ENCODE measurements at places on chromosomes 7 and 10.

DNA sequence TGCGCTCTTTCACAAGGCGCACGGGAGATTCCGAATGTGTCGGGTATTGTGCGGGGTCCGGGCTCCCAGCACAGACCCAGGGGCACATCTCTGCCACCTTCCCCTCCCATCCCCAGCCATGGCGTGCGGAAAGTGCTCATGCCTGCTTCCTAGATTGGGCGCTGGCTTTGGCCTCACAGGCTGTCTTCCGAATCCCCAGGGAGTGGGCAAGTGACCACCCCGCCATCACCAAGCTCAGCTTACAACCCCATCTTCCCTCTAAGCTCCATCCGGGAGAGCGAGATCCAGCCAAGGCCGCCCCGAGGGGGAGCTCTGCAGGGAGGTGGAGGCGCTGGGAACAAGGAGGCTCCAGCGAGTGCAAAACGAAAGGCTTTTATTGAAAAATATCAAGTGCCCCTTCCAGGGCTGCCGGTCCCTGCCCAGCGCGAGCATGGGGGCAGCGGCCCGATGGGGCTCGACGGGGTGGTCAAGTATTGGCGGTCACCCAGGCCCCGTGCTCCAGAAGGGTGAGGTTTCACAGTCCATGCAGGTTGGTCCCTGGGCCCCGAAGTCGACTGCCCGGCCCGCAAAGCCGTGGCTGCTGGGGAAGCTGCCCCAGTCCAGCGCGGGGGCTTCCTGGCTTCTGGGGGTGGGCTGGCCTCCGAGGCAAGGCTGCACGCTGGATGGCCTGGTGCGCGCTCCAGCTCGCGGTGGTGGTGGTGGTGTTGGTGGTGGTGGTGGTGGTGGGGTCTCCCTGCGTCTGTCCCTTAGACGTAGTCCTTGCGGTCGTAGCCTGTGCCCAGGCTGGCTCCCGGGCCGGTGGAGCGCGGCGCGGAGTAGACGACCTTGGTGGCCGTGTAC is 1.2 kb downstream of the CLDN3 start:
- DNase-seq: no peak

DNA sequence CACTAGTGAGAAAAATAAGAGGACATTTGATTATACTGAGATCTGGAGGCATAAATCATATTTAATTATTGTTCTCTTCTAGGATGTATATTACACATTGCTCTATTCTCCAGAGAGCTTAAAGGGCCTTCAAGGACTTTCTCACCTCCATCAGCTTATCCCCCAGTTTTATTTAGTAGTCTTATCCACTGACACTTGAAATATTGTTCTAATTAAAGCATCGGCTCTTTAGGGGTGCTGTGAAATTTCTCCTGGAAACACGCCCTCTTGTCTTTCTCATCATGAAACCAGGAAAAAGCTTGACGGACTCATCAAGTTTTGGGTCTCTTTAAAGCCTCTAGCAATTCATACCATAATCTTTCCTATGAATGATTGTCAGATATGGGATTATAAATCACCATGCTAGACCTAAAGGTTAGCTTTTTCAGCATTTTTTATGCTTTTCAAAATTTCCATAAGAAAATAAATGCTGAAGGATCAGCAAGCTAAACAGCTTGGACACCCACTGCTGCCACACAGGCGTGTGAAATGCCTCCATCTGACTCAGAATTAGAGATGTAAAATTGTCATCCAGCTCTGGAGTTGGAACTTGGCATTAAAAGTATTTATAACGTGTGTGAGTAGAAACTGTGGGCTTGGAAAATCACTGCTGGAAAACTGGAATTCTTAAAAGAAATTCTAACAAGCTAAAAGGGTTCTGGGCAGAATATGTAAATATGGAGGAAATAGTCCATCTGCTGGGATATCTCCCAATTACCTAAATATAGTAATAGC is 216.3 kb downstream of the CHRM2 start:
- no peak for DNase-seq

- no peak for DNase-seq
Observed at GRCh38 chr7:124712017-124712416, 53.6 kb downstream of the GPR37 start.

DNA sequence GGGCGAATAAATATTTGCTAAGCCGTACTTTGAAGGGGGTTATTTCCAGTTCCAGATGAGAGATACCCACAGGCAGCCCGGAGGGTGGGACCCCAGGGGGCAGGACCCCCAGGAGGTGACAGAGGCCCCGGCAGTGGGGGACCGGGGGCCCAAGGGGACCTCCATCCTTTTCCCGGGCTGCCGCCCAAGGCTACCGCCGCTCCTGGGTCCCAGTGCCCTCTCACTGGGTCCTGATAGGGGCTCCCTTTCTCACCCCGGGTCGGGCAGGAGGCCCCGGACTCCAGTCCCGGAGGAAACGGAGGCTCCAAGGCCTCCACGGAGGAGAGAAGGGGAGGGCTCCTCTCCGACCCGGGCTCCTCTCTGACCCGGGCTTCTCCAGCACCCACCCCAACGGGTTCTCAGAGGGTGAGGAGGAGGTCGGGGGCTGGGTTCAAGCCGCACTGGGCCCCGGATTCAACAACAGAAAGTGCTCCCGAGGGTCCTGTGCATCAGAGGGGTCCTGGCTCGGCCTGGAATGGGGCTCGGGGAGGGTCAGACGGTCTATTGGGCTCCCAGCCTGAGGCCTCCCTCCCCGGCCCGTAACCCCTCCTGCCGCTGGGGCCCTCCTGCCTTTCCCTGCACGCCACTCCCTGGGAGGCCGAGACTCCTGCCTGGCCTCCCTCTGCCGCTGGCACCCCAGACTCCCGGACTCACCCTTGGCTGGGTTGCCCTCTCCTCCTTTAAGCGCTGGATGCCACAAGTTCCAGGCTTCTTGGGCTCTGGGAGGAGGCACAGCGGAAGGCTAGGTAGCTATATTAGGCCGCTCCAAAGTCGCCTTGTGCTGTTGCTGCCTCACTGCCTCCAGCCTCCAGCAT is 62.5 kb downstream of the ZNF37A start:
- DNase-seq: no peak

- no peak for DNase-seq
Observed at GRCh38 chr10:12559578-12560178, 210.3 kb downstream of the CAMK1D start.

- DNase-seq: no peak
Observed at GRCh38 chr7:30166155-30166840, 31.5 kb downstream of the MTURN start.

GRCh38 chr7:143214789-143215679 is 6.8 kb upstream of the TAS2R40 start:
- no peak for DNase-seq

DNA sequence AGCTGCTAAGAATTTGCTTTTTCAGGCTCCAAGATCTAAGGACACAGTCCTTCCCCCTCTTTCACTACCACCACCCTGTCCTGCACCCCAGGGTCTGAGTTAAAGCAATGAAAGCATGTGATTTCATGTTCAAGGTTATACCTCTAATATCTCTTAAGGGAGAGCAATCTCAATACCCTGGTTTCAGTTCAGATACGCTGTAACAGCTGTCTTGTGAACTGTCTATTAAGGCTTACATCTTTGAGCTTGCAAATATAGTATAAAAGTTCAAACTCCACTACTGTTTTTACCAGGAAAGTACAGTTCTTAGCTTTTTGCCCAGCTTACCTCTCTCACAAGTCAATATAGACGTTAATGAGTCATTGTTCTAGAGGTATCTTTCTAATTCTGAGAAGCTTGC is 2.6 kb downstream of the CPVL start:
- no peak for DNase-seq

GRCh38 chr10:121500701-121501332 is 97.4 kb downstream of the FGFR2 start:
- no peak for DNase-seq

- no peak for DNase-seq
Observed at GRCh38 chr10:20090831-20091230, 274.6 kb downstream of the PLXDC2 start.

- no peak for DNase-seq
Observed at GRCh38 chr7:151565541-151565940, 45.8 kb upstream of the RHEB start.

- no peak for DNase-seq
Observed at GRCh38 chr10:118106426-118106825, 59.7 kb upstream of the RAB11FIP2 start.

DNA sequence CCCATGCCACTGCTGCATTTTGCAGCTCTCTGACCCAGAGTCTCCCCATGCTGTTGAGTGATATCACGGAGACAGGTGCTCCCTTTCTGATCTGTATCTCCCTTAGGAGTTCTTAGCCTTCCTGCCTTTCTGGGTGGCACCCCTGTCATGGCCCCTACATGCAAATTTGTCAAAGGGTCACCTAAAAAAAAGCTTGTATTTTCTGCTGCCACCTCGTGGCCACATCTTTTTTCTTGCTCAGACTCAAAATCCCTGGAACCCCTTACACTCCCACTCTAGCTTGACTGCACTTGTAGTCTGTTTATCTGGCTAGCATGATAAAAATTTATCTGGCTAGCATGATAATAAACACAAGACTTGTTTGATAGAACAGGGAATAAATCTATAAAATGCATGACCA is 809.1 kb downstream of the SORCS1 start:
- DNase-seq: no peak

GRCh38 chr7:32204361-32205018 is 134.3 kb upstream of the PDE1C start:
- no peak for DNase-seq
